HT-29 (cell line): ENCODE measurements at places on chromosomes 2 and 18. TPM values are rescaled to one million over a fixed set of nuclear protein-coding genes. Genes with fewer than 3 reads are reported as not detected.

Gene GPAT2
- total RNA-seq: not detected in 2 replicates

Gene KLHL41
- not detected in 2 replicates for total RNA-seq

Gene ZBTB7C
- total RNA-seq: 15.1 and 17.1 TPM in 2 replicates

Gene WDR75
- 24.5 and 26.7 TPM in 2 replicates for total RNA-seq

Gene INHA
- total RNA-seq: not detected in 2 replicates

Gene PKDCC
- 76.0 and 83.9 TPM in 2 replicates for total RNA-seq

Gene TCF23
- total RNA-seq: not detected in 2 replicates

Gene GAREM1
- total RNA-seq: 5.0 and 5.6 TPM in 2 replicates

Gene C2orf80
- total RNA-seq: not detected in 2 replicates

DNA sequence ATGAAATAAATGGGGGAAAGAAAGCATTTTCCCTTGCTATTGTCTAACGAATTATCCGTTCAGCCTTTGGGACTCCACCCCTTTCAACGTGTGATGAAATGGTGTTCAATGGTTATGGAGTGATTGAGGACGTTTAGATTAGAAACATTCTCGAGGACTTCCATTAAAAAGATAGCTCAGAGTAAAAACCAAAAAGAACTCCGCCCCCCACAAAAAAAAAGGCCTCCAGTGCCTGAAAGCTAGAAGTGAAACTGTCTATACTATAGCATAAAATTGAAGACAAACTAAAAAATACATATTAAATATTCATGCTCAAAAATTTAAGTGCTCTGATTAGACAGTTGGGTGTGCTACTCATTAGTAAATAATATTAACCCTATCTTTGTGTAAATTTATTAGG is 3.0 kb upstream of the ZNF516 start:
- DNase-seq: no peak

GRCh38 chr18:2570772-2571199 is 519 bp downstream of the METTL4 start:
- DNase-seq: peak; percentile 88

- no peak for DNase-seq
These were observed 5.3 kb upstream of the CRYBA2 start for GRCh38 chr2:218998414-218999002.

DNA sequence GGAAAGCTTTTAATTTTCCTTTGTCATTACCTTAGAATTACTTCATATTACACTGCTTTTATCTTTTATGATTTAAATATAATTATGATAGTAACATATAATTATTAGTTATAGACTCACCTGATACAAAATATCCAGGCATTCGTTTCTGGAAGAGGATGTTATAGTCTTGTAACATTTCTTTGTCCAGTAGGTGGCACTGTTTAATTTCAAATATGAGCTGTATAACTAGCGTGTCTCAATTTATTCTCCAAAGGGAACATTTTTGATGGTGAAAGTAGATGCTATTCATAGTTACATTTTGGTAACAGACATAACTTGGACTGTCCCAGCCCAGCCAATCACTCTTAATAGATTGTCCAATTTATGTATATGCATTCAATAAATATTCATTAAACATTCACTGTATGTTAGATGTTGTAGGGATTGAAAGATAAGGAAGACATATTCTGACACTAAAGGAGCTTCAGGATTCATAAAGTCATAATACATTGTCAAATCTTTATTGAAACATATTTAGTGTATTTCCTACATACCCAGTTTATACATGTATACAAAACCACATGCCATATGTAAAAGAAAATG is 19.2 kb downstream of the DAW1 start:
- DNase-seq: peak; percentile 74

GRCh38 chr18:25056429-25056828 is 295.5 kb downstream of the ZNF521 start:
- no peak for DNase-seq

- no peak for DNase-seq
These were observed 14.8 kb upstream of the INHBB start for GRCh38 chr2:120330946-120331822.

GRCh38 chr18:10275486-10275885 is 178.9 kb upstream of the APCDD1 start:
- no peak for DNase-seq

DNA sequence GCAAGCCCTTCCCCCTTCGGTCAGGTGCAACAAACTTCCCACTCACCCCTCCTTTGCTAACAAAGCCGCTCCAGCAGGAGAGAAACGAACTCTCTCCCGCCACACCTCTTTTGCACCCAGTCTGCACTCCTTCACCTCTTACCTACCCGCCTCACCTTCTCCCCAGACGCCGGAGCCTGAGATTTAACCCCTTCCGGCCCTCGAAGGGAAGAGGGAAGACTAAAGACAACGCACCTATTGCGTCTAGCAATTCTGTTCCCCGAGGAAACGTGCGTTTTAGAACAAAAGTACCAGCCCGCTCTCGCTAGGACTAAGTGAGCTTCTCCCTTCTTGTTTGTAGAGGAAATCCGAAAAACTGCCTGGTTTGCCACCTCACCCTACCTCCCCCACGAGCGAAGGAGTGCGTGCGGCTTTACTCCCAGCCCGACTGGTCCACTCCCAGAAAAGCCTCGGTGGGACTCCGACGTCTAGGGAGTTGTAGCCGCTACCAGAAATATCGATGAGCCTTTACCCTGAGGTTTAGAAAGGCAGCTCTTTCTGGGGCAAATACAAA is 441 bp upstream of the PEX13 start:
- peak; percentile 95 for DNase-seq

DNA sequence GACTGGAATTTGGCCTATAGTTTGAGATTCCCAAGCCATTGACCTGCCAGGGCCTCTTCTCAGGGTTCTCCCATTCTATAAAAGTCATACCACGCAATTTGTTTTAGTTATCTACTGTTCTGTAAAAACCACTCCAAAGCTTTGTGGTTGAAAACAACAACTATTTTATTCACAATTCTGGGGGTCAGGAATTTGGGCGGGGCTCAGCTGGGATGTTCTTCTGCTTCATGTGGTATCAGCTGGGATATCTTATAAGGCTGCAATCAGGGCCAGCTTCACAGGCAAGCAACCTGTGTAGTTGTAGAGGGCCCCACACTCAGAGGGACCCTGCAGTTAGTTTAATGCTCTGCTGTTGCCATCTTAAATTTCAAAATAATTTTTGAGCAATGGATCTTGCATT is 16.4 kb upstream of the NOTO start:
- no peak for DNase-seq

DNA sequence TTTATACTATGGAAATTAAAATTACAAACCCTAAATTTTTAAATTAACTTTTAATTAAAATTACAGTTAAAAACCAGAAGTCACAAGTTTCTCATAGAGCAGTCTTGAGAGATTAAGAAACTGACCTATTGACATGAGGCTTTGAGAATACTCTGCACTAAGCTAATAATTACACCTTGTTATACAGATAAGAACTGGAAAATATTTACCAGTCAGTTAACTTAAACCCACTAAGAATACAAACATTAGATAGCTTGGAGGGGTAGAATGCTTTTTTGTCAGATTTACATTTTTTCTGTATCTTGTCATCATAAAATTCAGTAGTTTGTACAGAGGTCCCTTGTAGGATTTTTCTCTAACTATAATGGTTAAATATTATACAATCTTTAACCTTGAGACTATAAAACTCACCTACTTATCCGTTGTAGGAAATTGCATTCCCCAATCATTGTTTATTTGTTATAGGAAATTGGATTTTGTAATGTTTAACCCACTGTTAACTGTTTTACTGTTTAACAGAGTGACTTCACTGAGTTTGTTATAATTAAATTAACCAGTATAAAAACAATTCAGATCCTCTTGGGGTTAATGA is 219.7 kb upstream of the PKDCC start:
- peak; percentile 33 for DNase-seq

GRCh38 chr2:10344105-10345066 is 41.7 kb downstream of the HPCAL1 start:
- DNase-seq: no peak
